Fibroblast of skin of scalp (primary cell): ENCODE measurements at places on chromosomes 3 and 15.

DNA sequence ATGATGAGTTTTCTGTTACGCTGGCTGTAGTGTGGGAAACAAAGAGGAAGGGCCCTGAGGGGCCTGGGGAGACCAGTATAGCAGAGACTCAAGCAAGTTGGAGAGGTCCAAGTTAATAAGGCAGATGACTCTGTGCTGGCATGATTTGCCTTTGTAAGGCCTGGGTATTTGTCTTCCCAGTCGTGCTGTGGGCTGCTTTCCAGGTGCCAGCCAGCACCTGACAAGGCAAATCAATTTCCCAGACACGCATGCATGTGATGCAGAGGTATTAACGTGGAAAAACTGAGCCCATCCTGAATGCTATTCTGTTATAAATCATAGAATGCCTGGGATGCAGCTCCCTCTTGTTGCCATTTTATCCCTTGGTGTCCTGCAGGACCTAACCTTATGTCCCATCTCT, 175.6 kb downstream of the MFSD1 start:
- DNase-seq: no peak

GRCh38 chr15:82805994-82806406, at the start of gene FSD2:
FSD2 (minus strand) TSS chr15:82806069; CDS start chr15:82787390, 18,679 bp downstream.
- no peak for DNase-seq

DNA sequence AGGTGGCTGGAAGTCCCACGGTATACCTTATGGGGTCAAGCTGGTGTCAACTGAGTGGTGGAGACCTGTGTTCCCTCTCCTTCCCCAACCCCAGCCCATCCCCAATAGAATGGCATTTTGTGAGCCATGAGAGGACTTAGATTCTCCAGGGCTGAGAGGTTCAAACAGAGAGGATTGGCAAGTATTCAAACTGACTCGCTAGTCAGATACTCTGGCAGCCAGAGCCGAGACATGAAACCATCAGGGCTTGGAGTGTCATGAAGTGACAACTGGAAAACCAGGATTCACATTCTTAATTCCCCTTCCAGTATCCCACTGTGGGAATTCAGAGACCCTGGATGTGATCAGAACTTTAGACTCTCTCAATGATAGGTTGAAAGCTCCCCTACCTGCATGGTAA, 159.4 kb upstream of the SNTN start:
- DNase-seq: peak; percentile 27

GRCh38 chr15:66222273-66223198, 31.0 kb downstream of the MEGF11 start:
- DNase-seq: no peak

DNA sequence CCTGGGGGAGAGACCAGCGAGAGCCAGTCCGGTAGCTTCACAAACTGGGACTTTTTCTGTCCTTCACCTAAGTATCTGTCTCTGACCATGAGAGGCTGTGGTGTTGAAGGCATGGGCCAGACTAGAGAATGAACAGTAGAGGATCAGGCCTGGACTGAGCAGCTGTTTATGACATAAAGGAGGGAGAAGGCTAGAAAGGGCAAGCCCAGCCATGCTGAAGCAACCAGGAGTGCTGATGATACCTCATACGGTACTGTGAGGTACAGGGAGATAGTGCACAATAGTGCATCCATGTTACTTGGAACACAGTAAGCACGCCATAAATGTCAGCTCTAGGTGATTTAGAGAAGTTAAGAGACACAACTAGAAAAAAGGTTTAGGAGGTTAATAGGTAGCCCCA, 22.6 kb upstream of the TIMP4 start:
- DNase-seq: no peak
